ENCODE measurements at places on chromosomes 5 and 9.

DNA sequence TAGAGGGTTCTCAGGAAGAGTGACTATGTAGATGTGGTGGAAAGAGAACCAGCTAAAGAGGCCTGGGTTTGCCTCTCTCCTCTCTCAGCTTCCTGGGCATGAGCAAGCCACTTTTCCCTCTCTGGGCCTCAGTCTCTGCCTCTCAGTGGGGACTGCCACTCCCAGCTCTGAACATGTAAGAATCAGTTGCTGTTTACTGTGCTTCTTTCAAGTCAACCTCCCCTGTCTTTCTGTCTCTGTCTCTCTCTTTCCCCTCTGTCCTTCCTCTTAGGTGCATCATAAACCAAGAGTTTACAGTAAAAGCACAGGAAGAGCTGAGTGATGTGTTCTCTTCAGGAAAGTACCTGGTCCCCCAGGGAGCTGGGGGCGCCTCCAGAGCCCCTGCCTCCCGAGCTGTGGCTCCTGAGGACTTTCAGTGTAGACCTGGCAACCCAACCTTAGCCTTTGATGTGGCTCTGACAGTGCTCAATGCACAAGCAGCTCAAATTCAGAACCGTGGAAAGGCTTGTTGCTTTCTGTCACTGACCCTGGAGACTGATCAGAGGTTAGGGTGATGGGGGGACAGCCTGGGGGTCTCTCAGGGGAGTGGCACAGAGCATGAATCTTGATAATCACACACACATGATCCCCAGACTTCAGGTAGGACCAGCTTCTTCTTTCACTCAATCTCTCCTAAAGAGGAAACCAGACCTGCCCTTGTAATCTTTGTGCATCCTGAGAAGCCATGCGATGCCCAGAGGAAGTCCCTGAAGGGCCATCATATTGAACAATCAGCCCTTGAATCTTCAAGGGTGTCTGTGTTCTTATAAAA, 59.4 kb upstream of the TNFSF8 start:
- no peak for DNase-seq

DNA sequence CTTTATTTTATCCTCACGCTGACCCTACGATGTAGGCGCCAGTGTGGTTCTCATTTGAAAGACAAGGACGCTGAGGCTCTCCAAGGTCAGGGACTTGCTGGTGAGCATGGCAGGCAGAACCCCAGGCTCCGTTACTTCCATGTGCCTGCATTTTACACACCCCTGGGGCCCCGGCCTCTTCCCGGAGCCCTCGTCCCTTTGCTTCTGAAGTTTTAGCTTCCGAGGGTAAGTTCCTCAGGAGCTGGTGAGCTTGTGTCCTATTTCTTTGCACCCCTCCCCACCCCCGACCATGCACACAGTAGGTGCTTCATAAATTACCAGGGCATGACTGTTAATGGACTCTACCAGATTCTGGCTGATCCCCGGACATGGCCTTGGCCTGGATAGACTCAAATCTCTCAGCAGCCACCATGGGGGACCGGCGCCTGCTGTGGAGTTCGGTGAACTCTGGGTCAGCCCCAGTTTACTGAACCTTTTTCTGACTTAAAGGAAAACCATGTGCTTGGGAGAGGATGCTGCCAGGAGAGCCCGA, 59.3 kb upstream of the RNU6ATAC start:
- DNase-seq, result no peak

- DNase-seq, result no peak
These were observed 18.7 kb downstream of the ANXA1 start for GRCh38 chr9:73170185-73170957.

DNA sequence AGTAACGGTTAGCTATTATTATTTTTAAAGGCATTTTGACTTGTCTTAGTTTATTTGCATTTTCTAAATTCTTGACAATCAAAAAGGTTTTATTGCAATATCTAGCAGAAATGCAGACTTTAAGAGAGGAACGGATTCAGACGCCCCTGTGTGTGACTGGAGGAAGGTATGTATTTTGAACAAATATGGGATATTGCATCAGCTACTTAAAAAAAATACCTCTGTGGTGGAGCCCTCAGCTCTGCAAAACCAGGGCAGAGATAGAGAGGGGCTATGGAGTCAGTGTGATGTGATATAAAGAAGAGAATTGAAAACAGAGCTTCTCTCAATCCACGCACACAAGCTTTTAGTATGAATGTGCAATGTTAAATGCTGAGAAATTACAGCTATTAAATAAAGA, 142.4 kb downstream of the ICE1 start:
- DNase-seq, result no peak

DNA sequence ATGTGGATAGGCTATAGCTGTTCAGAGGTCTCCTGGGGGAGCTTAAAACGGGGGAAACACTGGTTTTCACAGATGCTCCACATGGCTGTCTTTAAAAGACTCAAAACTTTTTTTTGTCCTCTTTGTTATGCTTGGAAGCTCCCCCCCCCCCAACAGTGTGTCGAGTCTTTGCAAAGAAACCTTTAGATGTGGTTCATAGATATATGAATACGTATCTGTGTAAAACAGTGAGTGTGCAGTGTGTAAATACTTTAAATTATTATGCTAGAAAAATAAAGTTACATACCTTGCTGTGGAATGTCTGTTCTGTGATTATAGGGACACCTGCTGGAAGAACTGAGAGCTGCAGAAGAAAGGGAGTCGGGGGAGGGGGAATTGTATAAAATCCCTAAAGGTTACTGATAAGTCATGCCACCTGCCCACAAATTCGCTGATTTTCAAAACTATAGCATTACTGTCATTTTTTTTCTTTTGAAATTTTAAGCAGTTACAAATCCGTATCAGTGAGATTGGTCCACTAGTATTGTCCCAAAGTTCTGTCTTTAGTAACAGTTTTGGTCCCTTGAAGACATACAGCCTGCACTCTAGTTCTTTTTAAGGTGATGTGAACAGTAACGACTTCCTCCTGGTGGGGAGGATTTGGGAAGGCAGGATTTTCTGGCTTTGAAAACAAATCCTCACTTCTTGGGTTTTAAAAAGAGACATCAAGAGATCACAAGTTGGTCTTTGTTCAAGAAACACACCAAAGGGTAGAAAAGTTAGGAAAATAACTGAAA, 22.9 kb downstream of the RGMB start:
- no peak for DNase-seq

DNA sequence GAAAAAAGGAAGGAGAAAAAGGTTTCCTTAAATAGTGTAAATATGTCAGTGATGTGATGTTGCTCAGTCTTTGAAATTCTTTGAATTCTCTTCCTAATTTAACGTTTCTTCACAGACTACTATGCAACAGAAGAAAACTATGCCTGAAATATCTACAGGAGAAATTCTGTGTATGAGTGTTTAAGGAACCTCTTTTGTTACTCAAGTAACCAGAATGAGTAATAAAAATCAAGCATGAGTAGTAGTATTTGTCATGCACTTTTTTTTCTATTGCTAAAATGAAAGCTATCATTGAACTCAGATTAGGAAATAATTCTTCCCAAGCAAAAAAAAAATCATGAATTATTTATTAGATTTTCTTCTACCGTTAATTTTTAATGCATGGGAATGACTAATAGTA, 20.3 kb upstream of the THG1L start:
- no peak for DNase-seq

GRCh38 chr5:83450183-83450966, 21.2 kb upstream of the VCAN start:
- no peak for DNase-seq

DNA sequence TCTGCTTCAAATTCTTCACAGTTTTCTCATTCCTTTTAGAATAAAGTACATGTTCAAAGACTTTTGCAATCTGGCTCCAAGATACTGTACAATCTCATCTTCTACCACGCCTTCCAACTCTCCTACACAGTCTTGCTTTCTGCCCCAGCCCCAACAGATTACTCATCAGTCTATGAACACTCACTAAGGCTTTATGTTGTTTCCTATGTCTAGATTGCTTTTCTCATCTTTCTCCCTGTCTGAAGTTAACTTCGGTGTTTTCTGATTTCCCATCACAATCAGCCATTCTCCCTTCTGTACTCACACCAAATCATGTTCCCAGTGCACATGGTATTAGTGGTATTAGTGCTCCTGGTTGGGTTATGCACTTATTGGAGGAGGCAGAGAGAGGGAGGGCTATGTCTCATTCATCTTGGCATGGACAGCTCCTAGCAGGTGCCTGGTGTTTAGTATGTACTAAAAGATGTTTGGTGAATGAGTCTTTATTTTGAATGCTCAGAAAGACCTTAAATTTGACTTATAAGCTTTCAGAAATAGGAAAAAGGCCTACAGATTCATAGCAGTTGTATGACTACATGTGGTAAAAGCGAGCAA, 44.0 kb upstream of the ZNF608 start:
- DNase-seq, result no peak

- DNase-seq, result no peak
These were observed 209.1 kb downstream of the FAM114A2 start for GRCh38 chr5:153829510-153830065.

- DNase-seq, result no peak
These were observed 170.7 kb downstream of the ZNF608 start for GRCh38 chr5:124575725-124576124.

GRCh38 chr5:21649969-21650368, 1203.2 kb downstream of the CDH12 start:
- no peak for DNase-seq

DNA sequence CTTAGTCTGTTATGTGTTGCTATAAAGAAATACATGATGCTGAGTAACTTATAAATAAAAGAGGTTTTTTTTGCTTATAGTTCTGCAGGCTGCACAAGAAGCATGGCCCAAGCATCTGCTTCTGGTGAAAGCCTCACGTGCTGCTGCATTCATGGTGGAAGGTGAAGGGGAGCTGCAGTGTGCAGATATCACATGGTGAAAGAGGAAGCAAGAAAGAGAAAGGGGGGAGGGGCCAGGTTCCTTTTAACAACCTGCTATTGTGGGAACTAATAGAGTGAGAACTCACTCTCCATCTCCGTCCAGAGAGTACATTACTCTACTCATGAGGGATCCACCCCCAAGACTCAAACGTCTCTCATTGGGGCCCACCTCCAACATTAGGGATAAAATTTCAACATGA, 12.5 kb upstream of the PARP8 start:
- no peak for DNase-seq

All from D721Med (cell line).